ENCODE measurements at places on chromosomes 5 and 9.

- no peak for DNase-seq
Observed at GRCh38 chr5:115723220-115723619, 93.2 kb downstream of the CDO1 start.

DNA sequence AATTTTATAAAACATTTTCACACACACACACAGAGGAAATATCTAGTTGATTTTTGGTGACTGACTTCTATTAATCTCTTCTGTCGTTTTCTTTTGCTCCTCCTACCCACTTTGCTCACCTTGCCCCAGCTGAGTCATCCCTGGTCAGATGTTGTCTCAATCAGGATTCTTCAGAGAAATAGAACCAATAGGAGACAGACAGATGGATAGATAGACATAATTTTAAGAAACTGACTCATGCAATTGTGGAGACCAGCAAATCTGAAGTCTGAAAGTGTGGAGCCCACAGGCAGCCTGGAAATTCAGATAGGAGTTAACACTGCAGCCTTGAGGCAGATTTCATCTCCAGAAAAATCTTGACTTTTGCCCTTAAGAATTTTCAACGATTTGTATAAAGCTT, 37.0 kb upstream of the PIK3R1 start:
- no peak for DNase-seq

- no peak for DNase-seq
Observed at GRCh38 chr9:70136632-70137031, 93.0 kb downstream of the MAMDC2 start.

DNA sequence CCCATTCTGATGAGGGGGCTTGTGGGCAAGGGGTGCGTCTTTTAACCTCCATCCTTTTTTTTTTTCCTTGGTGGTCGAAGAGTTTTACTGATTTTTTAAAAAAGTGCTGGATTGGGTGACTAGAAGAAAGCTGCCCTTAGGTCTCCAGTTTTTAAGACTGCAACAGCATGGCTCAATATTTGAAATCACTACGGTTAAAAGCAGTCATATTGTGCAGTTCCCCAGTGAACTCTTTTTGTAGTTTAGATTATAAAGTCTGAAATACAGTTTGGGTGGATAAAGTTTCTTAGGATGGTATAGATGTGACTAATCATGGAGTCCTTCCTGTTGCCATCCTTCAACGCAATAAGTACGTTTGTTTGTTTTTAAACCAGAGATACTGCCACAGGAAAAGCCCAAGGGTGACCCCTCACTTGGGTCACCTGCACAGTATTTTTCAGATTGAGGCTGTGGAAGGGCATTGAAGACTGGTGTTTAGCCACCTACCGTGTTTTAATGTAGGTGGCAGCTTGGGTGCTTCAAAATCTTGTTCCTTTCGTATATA, 520 bp upstream of the DHFR start:
- DNase-seq: no peak

DNA sequence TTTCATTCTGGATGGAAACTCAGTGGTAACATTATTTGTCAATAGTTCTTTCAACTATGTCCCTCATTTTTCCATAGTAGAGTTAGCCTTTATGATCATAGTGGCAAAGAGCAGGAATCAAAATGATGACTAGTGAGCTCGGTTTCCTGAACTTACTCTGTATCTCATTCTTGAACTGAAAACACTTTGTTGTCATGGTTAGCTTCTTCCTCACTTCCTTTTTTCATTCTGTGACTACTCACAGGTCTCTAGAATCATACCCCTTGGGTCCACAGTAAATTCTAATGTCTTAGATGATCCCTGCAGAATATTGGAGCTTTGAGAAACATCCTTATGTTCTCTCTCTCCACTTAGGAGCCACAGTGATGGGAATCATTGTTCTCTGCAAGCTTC, 29.4 kb upstream of the RECK start:
- DNase-seq: no peak

DNA sequence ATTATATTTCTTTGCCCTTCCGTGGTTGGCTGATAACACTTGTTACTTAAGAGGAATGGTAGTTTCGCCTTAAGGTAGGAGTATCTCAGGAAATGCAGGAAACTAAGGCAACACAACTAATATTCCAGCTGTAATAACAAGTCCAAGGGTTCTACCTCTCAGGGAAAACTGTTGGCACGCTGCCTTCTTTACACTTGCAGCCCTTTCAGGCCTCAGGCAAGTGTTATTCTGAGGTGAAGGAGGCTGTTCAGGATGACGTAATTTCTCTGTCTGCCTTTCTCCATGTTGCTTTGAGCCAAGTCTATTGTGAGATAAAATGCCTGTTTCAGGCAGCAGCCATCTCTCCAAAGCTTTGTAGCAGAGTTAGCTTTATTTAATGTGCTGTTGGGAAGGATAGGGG, 38.0 kb downstream of the VCAN start:
- DNase-seq: no peak

GRCh38 chr5:72539038-72539437, 31.8 kb upstream of the ZNF366 start:
- no peak for DNase-seq

DNA sequence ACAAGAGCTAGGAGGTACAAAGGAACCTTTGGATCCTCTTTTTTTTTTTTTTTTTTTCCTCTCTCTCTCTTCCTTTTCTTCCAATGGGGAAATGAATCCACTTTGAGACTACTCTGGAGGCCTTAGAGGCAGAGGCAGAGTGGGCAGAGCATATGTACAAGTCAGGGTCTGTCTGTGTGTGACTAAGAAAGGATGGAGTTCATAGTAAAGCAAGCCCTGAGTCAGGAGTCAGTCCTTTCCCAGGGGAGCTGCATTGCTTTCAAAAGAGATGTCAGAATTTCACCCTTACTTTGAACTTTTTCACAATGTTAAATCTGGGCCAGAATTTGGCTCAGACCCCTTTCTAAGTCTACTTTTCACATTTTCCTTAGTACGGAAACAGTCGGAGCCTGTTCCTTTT, 792.4 kb upstream of the C9orf72 start:
- DNase-seq: no peak

DNA sequence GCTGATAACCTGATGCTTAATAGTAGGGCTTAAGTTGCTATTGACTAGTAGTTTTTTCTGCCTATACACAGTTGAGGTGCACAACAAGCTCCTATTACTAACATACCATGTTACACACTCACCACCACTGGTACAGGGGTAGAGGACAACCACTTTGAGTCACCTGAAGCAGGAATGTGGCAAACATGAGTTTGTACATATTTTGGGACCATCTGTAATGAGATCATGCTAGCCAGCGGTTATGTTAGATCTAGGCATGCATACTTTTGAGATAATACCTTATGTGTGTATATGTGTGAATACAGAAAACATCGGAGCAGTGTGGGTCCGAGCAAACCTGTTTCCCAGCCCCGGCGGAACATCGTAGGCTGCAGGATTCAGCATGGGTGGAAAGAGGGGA, 72.8 kb upstream of the NXNL2 start:
- no peak for DNase-seq

GRCh38 chr9:31065691-31066090, 1318.8 kb upstream of the ACO1 start:
- no peak for DNase-seq

DNA sequence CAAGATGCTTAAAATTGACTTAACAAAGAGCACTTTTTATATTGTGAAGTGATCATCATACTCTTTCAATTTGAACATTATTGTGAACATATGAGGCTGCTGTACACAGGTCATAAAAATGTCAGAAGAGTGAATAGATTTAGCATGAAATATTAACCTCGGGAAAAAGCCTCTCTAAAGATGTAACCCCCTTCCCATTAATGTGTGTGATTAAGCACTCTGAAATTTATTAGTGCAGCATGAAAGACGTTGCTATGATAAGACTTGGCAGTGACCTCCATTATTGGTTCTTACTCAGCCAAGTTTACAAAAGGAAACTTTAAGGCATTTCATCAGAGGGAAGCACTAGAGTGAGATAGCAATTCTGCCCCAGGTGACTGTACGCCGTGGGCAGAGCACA, 326.5 kb downstream of the NTRK2 start:
- no peak for DNase-seq

DNA sequence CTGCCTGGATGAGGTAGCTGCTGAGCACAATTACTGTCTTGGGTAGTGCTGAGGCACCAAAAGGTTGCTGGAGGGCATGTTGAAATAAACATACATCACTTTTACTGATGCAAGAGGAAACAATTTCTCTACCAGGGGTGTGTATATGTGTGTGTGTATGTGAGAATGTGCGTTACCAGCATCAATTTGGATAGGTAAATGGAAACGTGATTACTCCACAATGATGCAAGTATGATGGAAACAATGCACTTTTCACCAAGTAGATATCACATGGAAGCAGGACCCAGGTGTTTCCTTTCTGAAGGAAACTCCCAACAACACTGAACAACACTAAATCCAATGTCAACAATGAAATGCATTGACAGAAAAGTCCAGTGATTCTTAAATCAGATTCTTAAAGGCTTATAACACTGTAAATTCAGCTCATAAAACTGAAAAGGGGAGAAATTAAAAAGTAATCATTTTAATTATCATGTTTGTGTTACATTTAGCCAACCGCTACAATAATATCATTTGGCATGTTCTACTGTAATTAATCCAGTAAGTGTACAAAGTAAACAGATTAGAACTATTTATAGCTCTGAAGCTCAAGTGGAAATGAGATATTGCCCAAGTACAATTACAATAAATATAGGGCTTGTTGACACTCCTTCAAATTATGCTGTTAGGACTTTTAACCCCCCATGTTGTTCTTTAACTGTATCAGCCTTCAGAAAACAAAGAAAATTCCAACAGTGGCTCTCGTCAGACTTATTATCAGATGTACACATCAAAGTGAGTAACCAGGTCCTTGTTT, 25.3 kb downstream of the YIPF5 start:
- no peak for DNase-seq

GRCh38 chr5:168316139-168316578, 24.7 kb downstream of the WWC1 start:
- no peak for DNase-seq

DNA sequence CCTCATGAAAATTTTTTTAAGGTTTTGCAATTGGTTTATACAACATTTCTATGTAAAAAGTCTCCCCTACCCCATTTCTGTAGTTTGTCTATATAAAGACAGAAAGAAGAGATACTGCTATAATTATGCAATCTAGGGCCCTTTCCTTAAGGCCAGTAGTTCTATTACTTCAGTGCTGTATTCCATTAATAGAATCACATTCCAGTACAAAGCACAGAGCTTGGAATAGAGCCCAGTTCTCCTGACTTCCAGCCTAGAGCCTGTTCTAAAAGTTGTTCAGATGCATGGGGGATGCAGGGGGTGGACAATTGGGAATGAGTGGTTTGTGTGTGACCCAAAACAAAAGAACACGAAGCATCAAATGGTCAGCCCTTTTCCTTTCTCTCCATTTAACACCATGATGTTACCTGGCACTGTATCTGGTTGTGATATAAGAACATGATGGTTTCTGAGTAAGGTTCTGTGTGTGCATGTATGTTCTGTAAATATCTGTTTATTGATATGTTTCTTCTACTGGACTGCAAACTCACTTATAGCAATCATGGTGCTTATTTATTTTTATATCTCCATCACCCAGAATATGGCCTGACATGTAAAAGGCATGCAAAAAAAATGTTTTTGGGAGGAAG, 8.2 kb upstream of the GRAMD2B start:
- no peak for DNase-seq

DNA sequence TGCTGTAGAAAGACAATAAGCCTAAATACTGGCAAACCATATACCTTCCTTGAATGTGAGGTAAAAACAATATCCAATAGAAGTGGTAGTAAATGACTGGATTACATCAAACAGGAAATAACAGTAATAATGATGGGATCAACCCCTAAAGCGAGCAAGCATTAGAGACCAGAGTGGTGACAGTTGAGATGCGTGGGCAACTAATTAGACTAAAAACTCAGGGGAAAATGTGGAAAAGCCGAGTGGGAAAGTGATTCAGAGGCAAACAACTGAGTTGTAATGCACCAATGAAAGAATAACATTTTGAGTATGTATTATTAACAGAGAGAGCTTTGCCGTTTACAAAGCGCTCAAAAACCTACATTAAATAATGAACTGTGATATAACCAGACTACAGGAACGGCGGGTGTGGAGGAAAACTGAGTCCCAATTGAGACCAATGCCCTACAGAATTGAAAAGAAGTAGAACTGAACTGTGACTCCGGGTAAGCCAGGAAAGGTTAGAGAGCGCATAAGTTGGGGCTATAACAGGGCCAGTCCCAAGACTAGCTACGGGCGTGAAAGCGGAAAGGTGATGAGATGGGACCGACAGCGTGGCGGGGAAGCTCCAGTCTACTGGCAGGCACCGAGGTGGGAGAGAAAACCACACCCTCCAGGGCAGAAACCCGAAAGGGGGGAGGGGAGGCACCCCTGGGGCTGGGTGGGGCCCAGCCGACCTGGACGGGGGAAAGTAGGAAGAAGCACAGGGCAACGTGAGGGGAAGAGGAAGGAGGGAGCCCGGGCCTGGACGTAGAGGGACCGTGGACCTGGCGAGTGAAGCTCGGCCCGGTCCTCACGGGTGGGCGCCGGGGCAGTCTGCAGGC, 592 bp downstream of the UBAP2 start:
- DNase-seq: no peak

DNA sequence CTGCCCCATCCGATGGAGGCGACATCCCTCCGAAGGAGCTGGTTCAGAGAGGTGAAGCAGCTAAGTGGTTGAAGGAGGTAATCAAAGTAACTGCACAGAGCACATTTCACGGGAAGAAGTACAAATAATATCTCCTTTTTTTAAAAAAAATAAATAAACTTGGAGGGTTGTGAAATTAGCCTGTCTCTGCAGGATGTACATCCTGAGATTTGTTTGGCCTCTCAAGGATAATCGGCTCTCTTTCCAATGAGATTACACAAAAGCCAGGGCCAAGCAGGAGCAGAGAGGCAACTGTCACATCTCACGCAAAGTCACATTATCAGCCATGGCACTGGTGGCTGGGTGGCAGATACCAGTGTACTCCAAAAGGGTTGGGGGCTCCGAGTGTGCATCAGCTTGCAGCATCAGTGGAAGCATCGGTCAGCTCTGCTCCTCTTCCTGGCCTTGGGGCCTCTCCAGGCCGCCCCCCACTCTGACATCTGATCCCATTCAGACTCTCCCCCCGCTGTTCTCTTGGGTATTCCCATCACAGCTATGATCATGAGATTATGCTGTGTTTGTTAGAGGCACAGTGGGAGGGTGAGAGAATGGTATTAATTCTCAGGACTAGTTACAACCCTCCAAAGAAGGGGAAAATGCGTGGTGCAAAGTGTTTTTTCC, 109.9 kb downstream of the UGCG start:
- DNase-seq: no peak

GRCh38 chr5:79464695-79465332, 49.1 kb downstream of the HOMER1 start:
- no peak for DNase-seq

- DNase-seq: no peak
Observed at GRCh38 chr9:70044490-70045307, 1.1 kb downstream of the MAMDC2 start.

GRCh38 chr5:52139888-52140615, 647.7 kb upstream of the ITGA1 start:
- DNase-seq: no peak

GRCh38 chr9:38720083-38720745, at the start of gene FAM240B:
FAM240B (minus strand) TSS chr9:38720133; CDS start chr9:38703999, 16,134 bp downstream.
- no peak for DNase-seq

- DNase-seq: no peak
Observed at GRCh38 chr5:13740471-13740870, 204.0 kb downstream of the DNAH5 start.
